Stimulated activated CD4-positive, alpha-beta T cell treated with anti-CD3 and anti-CD28 coated beads, Interleukin-4, amount 100 ng/mL, for 4 hours (primary cell): ENCODE measurements at places on chromosomes 2 and 18.

- no peak for DNase-seq
Measured at GRCh38 chr2:48854681-48855080, 99.2 kb upstream of the LHCGR start.

GRCh38 chr2:40273734-40274182 is 178.1 kb downstream of the SLC8A1 start:
- no peak for DNase-seq

DNA sequence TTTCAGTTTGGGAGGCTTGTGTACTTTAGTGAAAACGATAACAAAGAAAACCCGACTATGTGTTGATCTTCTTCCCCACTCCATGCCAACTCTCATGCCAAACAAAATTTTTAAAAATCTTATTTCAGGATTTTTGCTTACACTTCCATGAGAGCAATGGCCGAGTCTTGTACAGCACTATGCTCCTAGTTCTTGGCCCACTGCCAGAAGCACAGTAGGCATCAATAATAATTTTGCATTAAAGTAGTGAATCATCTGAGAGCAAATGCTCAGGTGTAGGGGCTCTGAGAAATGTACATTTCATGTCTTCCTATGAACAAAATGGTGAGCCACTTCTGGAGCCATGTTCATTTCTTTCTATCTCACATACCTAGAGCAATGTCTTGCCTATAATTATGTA is 62.2 kb downstream of the MAP3K19 start:
- no peak for DNase-seq

GRCh38 chr18:70149616-70150301 is 55.7 kb downstream of the RTTN start:
- no peak for DNase-seq

DNA sequence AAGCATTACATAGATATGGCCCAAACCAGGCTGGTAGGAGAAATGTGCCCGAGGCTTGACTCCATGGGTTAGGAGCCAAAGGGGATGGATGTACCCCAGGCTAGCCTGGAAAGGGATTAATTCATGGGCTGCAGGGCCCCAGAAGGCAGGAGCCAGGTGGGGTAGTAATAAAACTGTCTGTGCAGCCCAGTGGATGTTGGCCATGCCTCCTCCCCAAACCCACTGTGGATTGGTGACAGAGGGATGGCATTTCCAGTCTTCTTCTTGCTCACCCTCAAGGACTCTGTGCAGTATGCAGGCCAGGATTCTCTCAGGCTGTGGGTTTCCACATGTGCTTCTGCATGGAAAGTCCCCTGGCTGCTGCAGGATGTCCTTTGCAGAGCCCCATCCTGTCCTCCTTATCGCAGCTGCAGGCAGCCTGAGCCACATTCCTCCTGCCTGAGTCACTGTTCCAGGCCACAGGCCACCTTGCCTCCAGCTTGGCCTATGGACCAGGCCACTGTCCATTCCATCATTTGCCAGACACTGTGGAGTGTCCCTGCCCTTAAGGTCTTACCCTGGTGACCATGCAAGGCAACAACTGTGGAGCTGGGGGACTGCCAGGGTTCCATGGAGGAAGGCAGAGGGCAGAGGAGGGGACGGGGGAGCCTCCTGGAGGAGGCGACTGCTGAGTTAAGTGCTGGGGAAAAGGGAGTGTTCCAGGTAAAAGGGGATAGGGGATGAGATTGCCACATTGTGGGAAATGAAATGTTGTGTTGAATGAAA is 38.9 kb downstream of the INO80C start:
- no peak for DNase-seq

- no peak for DNase-seq
Measured at GRCh38 chr2:168434146-168434545, 21.9 kb upstream of the CERS6 start.

DNA sequence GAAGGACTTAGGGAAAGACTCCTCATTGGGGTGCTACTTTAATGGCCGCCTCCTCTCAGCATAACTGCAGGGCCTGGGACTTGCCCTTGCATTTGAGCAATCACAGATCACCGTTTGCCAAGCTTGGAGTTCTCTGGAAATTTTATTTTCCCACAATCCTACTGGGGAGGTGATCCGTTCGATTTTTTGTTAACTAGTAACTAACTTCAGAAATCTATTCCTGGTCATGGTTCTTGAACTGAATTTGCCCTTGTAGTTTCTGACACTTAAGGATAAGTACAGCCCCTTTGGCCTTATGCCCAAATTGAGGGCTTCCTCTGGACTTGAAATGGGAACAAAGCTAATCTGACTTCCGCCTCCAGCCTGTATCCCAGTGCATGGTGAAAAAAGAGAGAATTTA is 60.5 kb upstream of the ST3GAL5 start:
- no peak for DNase-seq

- DNase-seq: no peak
Measured at GRCh38 chr18:12236141-12236540, 18.0 kb upstream of the CIDEA start.
